ENCODE measurements at places on chromosomes 6 and 20.
A peak's percentile ranks its signal among the peaks of the same experiment; 100 is the strongest.

- DNase-seq: no peak
These were observed 1.1 kb downstream of the SAPCD1 start for GRCh38 chr6:31763619-31763940.

DNA sequence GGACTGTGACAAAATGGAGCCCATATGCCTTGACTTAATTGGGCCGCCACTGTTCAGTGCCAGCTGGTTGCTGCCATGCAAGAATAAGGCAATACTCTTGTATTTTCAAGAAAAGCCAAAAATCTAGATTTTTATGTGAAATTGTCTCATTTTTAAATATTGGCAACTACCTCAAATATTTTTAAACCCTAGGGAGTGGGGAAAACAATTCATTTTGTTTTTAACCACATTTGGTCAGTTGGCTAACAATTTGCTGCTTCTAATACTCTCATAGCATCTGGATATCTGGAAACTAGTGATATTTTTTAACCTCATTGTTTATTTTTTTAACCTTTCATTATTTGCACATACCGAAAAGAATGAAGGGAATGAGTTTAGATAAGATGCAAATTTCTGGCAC, 91.0 kb downstream of the EYA2 start:
- DNase-seq: no peak

GRCh38 chr6:37279366-37280134, 21.6 kb upstream of the TMEM217 start:
- no peak for DNase-seq

GRCh38 chr6:32819729-32820128, 2.9 kb upstream of the HLA-DOB start:
- no peak for DNase-seq

DNA sequence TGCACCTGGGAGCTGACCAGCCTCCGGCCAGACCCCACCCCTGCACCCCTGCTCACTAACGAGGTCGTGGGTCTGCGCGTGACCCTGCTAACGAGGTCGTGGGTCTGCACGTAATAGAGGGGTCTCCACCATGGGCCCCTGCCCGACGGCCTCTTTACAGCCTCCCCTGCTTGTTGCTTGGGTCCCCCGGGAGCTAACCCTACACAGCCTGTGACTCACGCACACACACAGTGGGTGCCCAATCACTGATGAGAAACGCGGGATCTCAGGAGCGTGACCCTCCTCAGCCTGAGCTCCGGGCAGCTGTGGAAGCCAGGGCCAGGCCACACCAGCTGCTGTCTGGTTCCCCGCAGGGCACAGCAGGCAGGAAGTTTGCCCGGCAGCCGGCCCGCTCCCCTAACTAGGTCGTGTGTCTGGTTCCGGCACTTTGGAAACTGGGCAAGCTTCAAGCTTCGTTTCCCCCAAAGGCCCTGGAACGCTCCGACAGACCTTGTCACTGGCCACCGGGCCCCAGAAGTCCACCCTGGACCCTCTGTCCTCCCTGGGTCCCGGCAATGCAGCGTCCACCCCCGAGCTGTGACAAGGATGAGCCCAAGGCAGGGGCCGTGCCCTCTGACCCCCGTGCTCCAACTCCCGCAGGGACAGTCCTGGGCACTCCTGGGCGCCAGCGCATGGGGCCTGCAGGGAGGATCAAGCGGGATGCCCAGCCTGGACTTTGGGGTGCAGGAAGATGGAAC, 767 bp downstream of the PTK6 start:
- no peak for DNase-seq

DNA sequence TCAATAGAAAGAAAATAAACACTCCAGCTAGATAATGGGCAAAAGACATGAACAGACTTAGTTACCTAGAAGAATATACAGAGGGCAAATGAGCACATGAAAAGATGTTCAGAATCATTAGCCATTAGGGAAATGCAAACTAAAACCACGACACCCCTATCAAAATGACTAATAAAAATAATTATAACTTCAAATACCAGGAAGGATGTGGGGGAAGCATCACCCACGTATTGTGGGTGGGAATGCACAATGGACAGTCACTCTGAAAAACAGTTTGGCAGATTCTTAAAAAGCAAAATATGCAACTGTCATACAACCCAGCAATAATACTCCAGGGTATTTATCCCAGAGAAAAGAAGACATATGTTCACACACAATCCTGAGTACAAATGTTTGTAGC, 92.6 kb downstream of the DLL1 start:
- no peak for DNase-seq

DNA sequence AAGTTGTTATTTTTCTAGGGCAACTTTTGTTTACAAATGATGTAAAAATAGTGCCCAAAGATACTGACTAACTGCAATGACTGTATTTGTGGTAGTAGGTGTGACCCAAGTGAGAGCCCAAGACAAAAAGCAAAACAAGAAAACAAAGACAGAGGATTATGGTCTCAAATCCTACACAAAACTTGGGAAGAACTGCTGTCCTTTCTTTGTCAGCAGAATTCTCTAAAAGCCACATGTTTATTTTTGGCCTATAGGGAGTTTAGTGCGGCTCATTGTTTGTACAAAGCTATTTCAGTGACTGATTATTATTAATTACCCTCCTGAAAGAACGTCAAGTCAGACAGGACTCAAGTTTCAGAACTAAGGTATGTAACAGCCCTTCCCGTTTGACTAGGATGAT, 509.2 kb upstream of the SLC35B3 start:
- no peak for DNase-seq

GRCh38 chr20:6590891-6591637, 176.4 kb upstream of the BMP2 start:
- DNase-seq: no peak

- no peak for DNase-seq
These were observed 20.2 kb downstream of the KIF25 start for GRCh38 chr6:168017629-168018028.

- DNase-seq: no peak
These were observed 58.1 kb upstream of the SNAP91 start for GRCh38 chr6:83767033-83767432.

DNA sequence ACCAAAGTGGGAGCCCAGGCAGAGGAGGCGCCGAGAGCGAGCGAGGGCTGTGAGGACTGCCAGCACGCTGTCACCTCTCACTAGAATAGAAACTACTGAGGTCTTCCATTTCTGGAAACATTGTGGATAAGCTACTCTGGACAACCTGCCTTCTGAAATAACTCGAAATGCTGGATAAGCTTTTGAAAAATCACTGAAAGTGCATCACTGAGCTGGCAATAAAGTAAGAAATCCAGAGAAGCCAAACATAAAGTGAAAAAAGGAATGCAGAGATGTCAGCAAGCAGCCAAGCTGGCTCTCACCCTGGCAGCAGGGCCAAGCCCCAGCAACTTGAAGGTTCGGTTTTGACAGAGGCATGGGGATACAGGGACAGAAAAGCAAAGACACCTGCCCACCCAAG, 59.2 kb upstream of the MYLIP start:
- DNase-seq: no peak

DNA sequence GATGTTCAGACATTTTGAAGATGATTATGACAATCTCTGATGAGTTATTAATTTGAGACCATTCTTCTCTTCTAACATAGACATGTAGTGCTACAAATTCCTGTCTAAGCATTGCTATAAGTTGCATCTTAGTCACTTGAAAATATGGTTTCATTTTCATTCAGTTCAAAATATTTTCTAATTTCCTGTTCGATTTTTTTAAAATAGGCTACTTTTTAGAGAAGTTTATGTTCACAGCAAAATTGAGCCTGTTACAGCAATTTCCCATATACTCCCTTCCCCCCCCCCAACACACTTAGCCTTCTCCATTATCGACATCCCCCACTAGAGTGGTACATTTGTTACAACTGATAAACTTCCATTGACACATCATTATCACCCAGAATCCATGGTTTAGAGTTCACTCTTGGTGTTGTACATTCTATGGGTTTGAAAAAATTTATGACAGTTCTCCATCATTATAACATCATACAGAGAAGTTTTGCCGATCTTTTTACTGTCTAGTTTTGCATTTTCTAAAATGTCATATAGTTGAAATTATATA, 31.2 kb downstream of the PLAGL1 start:
- DNase-seq: no peak

DNA sequence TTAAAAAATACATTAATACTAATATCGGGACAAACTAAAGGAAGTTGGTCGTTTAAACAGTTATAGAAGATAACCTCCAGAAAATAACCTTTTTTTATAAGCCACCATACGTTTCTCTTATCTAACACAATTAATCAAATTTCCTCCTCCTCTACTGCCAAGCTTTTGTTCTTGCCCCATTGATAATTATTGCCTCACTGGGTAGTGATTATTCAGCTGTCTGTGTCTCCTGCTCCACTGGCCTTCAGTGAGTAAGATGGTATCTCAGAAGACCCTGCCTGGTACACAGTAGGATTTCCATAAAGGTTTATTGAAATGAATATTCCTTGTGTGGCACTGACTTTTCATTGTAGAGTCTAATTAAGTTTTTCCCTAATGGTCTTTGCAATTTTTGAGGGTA, 165.5 kb upstream of the SCGN start:
- no peak for DNase-seq

DNA sequence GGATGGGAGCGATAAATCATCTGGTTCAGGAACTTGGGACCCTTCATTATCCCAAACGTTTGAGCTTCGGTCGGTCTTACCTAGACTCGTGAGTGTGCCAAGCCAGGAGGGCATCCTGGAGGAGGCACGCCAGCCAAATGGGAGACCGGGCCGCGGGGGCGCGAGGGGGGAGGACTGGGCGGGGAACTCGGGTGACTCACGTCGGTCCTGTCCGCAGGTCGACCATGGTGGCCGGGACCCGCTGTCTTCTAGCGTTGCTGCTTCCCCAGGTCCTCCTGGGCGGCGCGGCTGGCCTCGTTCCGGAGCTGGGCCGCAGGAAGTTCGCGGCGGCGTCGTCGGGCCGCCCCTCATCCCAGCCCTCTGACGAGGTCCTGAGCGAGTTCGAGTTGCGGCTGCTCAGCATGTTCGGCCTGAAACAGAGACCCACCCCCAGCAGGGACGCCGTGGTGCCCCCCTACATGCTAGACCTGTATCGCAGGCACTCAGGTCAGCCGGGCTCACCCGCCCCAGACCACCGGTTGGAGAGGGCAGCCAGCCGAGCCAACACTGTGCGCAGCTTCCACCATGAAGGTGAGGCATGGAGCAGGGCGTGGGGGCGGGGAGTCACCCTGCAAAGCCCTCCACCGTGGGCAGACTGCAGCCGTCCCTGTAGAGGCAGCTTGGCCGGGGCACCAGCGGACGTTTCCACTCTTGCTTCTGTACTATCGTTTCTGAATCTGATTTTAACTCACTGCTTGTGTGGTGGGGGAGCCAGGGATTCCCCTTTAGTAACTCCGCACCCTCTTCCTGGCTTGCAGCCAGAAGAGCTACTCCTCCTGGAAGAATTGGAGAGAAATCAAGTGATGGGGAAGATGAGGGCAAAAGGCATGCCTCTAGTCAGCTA, 2.7 kb downstream of the BMP2 start:
- DNase-seq: no peak

GRCh38 chr6:30397697-30398096, 52.7 kb downstream of the RPP21 start:
- DNase-seq: no peak

DNA sequence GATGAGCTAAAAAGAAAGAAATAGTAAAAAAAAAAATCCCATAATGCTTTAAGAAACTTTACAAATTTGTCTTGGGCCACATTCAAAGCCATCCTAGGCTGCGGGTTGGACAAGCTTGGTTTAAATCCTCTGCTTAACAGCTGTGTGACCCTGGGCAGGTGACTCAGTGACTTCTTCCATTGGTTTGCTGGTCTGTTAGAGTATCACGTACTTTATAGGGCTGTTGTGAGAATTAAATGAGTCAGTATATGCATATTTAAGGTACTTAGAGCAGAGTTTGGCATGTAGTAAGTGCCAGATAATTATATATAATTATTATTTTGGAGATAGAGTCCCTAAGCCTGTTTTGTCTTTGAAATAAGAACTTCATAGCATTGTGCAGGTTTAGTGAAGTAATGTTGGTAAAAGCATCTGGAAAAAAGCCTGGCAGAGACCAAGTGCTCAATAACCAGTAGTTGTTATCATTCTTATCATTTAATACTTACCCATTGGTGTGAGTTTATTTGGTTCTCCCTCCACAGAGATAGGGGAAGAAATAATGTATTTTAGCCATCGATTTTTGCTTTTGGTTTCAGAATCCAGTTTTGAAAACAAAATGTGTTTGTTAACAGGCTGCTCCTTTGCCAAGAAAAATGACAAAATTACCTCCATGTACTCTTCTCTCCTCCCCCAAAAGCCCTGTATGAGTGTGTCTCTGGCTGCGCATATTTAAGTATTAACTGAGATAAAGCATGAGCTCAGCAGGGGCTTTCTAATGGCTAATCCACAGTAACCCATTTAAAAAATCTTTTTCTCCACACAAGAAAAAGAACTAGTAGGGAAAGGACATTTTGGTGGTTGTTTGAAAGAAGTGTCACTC, 67.2 kb downstream of the FOXO3 start:
- no peak for DNase-seq

GRCh38 chr6:79377888-79378348, 143.4 kb upstream of the HMGN3 start:
- no peak for DNase-seq

GRCh38 chr20:63083831-63084562, 77.2 kb upstream of the BHLHE23 start:
- DNase-seq: no peak

GRCh38 chr20:3407040-3407770, at the start of gene DNAAF9:
TSS of gene DNAAF9 (minus strand) at chr20:3407669. CDS start at chr20:3407557, 112 bp downstream.
- no peak for DNase-seq

DNA sequence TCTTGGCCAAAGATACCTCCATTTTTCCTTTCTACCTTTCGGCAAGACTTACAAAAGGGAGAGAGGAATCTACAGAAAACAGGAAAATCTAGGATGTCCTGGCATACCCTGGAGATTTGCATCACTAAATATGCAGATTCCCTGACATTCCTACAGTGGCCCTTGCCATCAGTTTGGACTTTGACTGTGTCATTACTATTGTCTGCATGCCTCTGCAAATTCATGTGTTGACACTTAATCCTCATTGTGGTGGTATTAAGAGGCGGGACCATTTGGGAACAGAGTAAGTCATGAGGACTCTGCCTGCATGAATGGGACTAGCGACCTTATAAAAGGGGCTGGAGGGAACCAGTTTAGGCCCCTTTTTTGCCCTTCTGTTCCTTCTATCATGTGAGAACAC, 50.5 kb upstream of the DTNBP1 start:
- no peak for DNase-seq

- no peak for DNase-seq
These were observed 20.1 kb downstream of the ECT2L start for GRCh38 chr6:138815797-138816528.

GRCh38 chr20:34037121-34037520, 43.4 kb downstream of the RALY start:
- DNase-seq: peak; percentile 15

- no peak for DNase-seq
These were observed 20.0 kb downstream of the SULF2 start for GRCh38 chr20:47765271-47765670.

- DNase-seq: no peak
These were observed 106.4 kb downstream of the PPP1R14C start for GRCh38 chr6:150249261-150249660.

GRCh38 chr6:134640229-134640628, 309.7 kb downstream of the ALDH8A1 start:
- DNase-seq: no peak

DNA sequence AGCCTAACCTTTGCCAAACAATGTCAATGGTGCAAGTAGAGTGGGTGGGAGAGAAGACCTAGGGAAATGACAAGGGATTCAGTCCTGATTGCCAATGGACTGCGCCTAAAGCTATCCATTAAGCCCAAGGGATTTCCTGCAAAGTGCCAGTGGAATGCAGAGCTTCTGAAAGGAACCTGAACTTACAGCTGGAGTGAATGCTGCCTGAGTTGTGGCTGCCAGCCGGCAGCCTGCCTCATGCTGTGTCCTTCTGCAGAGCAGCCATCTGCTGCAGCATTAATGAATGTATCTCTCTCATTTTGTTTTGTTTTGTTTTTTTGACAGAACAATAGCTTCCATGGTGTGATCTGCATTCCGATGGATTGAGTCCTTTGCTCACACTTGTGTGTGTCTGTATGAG, 44.7 kb downstream of the SLC35F1 start:
- no peak for DNase-seq

All from activated T-helper 1 cell treated with anti-CD3 and anti-CD28 coated beads, Interleukin-2, amount 50 U/mL, for 16 hours (primary cell).